ENCODE measurements at places on chromosomes 1 and 21. TPM values are rescaled to one million over a fixed set of nuclear protein-coding genes. Genes with fewer than 3 reads are reported as not detected.

C1QC gene
- total RNA-seq = 126 TPM

RNF186 gene
- total RNA-seq = not detected

MMEL1 gene
- total RNA-seq = 1.7 TPM

GJA5 gene
- total RNA-seq = 19.6 TPM

TMEM240 gene
- 7.1 TPM for total RNA-seq

PRAMEF10 gene
- not detected for total RNA-seq

CFAP107 gene
- total RNA-seq = not detected

PDE4DIP gene
- 121 TPM for total RNA-seq

DMRTA2 gene
- not detected for total RNA-seq

FMO3 gene
- 3.0 TPM for total RNA-seq

GLRX2 gene
- 16.0 TPM for total RNA-seq

C1orf141 gene
- not detected for total RNA-seq

CNR2 gene
- 0.09 TPM for total RNA-seq

SAMSN1 gene
- total RNA-seq = 10.8 TPM

LRRC71 gene
- 2.5 TPM for total RNA-seq

ATP6V1G3 gene
- not detected for total RNA-seq

TMEM81 gene
- total RNA-seq = 2.8 TPM

FCMR gene
- 5.0 TPM for total RNA-seq

DENND2C gene
- 4.5 TPM for total RNA-seq

BGLAP gene
- 5.1 TPM for total RNA-seq

Data from sciatic nerve (tissue), 2 donors.